ENCODE measurements at places on chromosomes 1 and 21.

- no peak for DNase-seq
Observed at GRCh38 chr1:156281693-156282478, 739 bp downstream of the SMG5 start.

DNA sequence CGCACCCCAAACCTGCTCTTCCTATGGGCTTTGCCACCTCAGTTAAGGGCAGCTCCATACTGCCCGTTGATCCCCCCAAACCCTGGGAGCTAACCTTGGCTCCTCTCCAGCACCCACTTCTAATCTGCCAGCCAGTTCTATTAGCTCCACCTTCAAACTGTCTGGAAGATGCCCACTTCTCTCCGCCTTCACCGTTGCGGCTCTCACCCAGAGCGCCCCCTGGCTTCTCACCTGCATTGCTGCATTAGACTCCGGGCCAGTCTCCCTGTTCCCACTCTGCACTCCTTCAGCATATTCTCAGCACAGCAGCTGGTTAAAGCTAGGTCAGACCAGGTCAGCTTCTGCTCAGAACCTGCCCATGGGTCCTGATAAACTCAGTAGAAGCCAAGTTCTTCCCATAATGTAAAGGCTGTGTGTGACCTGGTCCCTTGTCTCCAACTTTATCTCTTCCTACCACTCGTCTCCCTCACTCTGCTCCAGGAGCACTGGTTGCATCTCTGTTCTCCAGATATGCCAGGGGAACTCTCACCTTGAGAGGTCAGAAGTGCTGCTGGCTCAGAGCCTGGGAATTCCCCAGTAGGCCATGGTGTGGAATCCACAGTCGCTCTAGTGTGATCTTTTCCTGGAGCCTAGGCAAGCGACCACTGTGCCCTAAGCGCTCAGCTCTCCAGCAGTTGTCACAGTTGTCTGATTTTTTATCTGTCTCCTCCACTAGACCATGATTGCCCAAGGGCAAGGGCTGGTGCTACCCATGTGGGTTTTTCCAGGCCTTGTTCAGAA, 150.3 kb downstream of the HMGB4 start:
- no peak for DNase-seq

GRCh38 chr1:59414406-59415133, 117.7 kb downstream of the FGGY start:
- DNase-seq, result no peak

DNA sequence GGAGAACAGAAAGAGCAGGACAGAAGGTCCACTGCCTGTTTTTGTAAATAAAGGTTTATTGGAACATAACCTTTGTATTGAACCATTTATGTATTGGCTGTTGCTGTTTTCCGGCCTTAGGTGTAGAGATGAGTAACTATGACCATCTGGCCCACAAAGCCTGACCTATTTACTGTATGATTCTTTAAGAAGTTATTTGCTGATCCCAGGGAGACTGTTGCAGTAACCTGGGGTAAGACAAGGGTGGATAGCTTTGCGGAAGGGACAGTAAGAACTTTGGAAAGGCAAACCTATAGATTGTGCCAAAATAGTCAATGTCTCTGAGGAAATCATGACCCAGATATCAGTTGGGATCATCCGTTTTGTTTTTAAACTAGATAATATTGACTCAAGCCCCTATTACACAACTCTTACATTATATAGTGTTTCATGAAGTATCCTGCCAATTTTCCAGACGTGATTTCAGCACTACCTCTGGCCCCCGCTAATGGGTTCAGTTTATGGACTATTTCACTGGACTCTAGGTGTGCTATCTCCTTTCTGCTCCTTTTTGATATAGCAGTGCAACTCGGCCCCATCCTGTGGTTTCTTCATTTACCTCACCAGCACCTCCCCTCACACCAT, 20.8 kb upstream of the TLCD4 start:
- no peak for DNase-seq

GRCh38 chr1:166933140-166933539, 42.2 kb downstream of the ILDR2 start:
- DNase-seq, result no peak

DNA sequence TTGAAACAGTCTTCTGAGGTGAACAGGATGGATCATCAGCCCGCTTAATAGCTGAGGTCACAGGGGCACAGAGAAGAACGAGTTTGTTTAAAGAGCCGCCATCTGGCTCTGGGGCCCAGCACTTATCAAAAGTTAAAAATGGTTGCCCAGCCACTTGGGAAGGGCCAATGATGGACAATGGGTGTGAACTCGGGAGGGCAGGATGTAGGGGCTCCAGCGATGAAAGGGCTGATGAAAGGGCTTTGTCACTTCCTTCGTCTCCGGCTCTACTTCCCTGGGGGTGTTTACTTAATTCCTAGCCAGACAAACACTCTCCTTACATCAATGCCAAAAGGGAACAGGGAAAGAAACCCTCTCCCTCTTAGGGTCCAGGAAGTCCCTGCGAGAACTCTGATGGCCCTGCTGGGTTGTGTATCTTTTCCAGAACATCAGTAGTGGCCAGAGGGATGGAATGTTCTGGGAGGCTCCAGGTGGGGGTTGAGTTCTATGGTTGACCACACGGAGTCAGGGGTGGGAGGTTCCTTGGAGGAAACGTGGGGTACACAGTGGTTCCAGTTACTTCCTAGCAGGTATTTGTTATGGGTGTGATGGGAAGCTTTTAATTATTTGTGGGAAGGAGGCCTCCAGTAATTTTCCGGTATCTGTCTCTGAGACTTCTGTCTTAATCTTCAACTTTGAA, 9.0 kb upstream of the ABCG1 start:
- no peak for DNase-seq

DNA sequence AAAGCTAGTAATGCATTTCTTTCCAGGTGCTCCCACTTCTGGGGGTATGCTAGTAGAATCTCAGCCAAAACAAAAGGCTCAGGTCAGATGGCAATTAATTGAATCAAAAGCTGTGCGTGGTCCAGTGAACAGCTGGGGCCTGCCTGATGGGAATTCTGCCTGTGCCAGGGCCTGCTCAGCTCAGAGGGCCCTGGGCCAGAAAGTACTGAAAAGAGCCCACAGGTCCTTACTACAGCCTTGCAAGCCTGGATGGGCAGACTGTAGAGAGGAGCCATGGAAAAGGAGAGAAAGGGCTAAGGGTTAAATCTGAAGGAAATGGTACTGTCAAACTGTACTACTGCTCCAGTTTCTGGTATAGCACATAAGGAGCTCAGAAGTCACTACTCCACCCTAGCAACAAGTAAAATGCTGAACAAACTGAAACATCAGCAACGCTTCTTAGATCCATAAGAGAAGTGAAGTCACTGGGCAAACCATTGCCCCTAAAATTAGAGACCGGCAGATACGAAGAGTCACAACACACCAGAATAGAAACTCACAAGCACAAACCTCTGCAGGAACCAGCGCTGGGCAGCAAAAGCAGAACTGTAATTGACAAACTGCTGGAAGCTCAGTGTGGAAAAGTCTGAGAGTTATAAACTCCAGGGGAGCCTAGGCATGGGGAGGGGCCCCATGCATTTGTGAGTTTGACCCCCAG, 121.1 kb upstream of the SYT6 start:
- DNase-seq, result no peak

DNA sequence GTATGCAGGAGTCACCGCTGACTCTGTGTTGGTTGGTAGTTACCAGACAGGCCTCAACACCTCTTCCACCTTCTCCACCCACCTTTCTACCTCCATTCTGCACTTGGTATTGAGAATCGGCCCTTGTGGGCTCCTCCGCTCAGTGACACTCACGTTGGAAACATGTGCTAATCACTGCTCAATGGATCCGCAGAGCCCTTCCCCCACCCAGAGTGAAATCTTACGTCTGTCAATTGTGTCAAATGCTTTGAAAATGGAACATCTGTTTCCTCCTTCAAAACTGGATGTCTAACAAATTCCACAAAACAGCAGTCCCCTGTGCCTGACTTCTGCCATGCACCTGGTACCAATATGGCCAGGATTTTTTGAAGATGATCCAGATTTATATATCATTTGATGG, 65.5 kb upstream of the NRIP1 start:
- DNase-seq, result no peak

DNA sequence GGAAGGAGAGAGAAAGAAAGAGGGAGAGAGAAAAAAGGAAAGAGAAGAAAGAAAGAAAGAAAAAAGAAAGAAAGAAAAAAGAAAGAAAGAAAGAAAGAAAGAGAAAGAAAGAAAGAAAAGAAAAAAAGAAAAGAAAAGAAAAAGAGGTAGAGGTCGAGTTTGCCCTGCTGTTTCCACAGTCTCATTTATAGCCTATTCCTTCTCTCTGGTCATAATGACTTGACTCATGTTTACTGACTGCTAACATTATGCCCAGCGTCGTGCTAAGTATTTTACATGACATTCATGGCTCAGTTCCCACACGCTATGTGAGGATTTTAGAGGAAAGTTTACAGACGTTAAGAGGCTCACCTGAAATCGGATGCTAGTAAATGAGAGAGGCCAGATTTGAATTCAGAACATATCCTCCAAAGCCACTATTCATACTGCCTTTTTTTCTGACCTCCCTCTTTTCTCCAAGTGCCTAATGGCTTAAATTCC, 263.0 kb downstream of the TNR start:
- DNase-seq, result no peak

- DNase-seq, result no peak
Observed at GRCh38 chr21:33212159-33212851, 17.4 kb upstream of the IFNAR2 start.

DNA sequence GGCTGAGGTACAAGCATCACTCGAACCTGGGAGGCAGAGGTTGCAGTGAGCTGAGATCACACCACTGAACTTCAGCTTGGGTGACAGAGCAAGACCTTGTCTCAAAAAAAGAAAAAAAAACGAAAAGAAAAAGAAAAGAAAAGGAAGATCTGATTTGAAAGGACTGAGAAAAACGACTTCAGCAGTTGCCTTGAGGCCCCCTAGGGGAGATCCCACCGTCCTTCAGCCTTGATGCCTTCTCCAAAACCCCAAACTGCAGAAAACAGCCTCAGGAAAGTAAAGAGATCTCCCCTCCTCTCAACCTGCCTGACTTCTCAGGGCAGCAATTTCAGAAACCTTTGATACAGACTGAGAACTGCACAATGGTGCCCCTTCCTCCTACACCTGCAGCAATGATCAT, 50.9 kb upstream of the BCAR3 start:
- no peak for DNase-seq

GRCh38 chr1:111220302-111220890, 7.1 kb upstream of the CHI3L2 start:
- DNase-seq, result no peak

DNA sequence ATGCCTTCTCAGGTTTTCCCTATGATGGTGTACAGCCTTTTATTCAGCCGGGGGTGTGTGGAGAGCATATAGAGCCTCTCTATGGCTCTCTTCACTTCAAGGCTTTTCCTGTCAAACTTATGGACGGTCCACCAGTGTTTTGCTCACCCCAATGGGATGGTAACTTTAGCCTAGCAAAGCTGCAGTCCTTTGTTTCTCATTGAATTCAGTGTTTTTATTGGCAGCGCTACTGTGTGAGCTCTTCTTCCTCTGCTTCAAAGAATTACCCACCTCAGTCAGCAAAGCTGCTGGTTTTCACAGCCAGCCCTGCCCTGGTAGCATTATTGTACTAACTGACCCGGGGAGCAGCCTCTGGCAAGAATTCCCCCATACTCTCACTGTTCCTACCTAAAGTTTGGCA, 145.3 kb upstream of the RRP15 start:
- DNase-seq, result no peak

- no peak for DNase-seq
Observed at GRCh38 chr21:35208810-35209517, 159.9 kb upstream of the RUNX1 start.

DNA sequence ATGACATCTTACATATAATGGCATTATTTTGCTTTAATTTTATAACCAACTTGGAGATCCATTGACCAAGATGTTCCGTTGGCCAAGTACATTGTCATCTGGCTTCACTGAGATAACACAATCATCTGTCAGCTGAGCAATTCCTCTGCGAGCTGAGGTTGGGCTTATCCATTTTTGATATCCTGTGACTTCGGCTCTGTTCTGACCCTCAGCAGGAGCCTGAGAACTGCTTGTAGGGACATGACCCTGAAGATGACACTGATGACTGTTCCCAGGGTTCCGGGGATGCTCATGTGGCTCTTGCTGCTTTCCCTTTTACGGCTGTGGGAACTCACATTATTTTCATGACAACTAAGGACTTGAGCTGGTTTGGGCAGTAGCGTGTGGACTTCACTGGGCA, 51.2 kb downstream of the TLR5 start:
- DNase-seq, result no peak

DNA sequence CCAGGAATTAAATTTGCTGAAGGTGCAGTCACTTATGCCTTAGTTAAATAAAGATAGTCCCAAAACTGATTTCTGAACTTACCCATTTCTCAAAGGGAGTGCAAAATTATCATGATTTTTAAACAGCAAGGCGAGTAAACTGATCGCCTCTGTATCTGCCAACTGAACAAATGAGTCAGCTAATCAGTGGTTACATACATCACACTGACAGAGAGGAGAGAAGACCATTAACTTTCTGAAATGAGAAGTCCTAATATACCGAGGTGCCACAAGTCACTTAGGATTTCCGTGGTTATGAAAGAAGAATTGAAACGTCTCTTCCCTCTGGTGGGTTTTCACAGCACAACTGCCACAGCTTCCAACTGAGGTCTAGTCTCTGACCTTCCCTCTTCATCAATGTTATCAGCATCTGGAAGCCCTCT, 400.7 kb downstream of the SMYD3 start:
- DNase-seq, result no peak

GRCh38 chr1:45876000-45876617, 72.7 kb downstream of the MAST2 start:
- peak; percentile 75 for DNase-seq

DNA sequence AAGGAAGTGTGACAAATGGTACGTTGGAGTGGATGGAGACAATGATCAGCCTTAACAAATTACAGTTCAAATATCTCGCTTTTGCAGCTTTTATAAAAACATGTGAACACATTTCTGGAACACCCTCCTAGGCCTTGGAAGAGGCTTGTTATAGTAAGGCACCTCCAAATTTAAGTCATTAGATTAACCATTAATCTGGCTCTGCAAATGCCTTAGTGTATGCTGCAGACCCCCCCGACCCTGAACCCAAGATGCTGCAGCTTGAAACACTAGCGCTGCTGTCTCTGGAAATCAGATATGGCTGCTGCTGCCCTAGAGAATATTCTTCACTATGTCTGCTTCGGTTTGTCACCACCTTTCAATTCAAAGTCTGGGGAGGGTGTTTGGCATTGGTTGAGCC, 196.4 kb downstream of the MIS18A start:
- DNase-seq, result no peak

DNA sequence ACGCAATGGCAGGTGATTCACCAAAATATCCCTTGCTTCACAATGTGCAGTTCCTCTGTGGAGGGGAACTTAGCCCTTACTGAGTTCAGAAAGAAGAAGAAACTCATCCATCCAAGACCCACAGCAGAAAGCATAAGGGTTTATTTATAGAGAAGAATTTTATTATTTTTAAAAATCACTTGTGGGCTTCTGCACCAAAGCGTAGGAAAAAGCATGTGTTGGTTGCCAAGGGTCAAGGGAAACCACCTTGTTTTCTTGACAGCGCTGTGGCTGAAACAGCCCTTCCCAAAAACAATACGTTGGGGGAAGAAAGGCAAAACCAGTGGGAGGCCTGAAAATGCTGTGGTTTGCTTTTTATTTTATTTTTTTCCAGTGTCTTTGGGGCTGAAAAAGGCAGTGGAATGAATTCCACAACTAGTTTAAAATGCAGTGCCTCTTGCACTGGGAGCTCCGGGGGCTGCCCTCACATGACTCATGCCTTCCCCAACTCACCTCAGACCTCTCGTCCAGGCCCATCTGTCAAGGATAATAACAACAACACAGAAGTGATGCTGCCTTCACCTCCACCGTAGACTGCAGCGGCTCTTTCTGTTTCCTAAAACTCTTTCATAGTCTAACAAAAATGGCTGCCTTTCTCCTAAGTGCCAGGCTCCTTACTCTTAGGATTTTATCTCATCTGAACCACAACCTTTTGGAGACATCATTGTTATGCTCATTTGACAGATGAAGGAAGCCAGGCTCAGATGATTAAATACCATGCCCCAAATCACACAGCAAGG, 224.2 kb upstream of the JUN start:
- no peak for DNase-seq
